Caco-2 (cell line): ENCODE measurements at places on chromosomes 16 and 17. TPM values are rescaled to one million over a fixed set of nuclear protein-coding genes. Genes with fewer than 3 reads are reported as not detected.

DNA sequence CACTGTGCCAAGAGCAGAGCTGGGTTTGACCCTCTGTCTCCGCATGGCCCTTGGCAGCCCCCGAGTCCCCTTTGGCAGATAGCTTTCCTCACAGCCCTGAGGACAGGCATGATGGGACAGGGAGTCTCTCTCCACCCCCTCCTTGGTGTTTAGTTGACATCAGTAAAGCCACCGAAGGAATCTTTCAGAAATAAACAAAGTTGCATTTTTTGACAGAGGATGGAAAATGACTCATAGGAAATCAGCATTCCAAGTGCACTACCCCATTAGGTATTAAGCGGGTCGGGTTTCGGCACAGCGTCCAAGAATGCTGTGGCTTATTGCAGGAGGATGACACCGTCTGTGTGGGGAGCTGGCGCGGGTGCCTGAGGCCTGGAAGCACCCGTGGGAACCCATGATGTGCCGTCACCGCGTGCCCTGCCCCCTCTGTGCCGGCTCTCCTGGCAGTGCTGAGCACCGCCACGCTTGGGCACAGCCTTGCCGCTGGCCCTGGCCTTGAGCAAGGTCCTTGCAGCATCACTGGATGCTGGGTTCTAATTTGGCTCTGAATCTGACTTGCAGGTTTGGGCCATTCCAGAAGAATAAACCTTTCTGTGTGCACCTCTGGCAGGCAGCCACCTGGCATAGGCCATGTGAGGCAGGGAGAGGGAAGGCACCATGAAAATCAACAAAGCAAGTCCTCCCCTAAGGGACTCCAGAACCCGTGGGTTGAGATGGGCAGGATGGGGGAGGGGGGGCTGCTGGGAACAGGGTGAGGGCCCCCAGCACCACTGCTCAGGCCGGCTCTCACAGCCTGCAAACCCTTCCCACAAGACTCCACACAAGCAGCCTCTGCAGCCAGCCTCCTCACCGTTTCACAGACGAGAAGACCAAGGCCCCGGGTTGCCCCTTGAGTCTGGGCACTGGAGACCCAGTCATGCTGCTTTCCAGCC lies 50.5 kb upstream of the ZNF469 start:
- DNase-seq: no peak

GRCh38 chr16:5895137-5895536 lies 797.5 kb upstream of the EEF2KMT start:
- DNase-seq: no peak

DNA sequence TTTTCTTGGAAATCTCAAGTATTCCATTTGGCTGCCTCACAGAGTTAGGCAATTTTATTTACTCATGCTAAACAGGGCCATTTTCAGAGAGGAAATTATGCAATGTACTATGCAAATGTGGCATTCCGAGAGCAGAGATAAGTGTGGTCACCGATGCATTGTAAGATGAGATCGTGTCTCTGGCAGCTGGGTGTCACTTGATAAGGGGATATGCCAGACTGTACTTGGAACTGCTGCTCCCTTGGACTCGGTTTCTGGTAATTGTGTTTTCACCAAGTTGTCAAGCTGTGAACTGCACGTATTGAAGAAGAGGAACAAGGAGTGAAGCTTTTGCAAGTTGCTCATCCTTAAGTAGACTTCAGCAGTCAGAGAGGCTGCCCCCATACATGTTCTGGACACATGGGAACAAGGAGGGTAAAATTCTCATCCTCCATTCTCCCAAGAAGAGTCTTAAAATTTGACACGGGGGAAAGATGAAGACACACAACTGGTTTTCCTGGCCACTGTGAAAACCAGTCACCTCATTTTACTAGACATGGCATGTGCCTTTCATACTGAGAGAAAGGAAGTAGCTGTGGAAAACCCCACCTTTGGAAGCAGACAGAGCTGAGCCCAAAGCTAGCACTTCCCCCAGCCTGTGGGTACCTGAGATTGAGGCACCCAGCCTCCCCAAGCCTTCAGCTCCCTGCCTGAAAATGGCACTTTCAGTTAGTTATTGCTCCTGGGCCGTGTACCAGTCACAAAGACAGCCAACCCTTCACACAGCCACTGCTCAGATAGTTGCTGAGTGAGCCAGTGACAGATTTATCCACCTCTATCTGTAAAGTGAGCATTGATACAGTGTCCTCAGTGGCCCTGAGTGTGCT lies 150.7 kb downstream of the SOCS1 start:
- peak; percentile 53 for DNase-seq

- no peak for DNase-seq
Measured at GRCh38 chr17:1197781-1198490, 18.2 kb upstream of the ABR start.

DNA sequence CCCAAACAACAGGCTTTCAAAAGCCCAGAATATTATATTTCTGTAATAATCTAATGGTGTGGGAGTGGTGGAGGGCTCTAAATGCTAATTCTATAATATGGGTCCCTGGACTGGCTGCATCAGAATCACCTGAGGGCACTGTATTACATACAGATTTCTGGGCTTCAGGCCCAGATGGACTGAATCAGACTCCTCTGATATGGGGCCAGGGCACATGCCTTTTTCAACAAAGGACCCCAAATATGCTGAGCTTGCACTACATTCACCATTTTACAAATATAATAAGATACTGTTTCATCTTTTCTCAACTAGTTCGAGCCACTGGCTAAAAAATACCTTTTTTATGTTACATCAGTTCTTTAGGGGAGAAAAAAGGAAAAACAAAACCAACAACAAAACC lies 309.7 kb downstream of the MAP2K6 start:
- no peak for DNase-seq

GRCh38 chr16:86718118-86718517 lies 139.8 kb downstream of the FOXL1 start:
- no peak for DNase-seq

DNA sequence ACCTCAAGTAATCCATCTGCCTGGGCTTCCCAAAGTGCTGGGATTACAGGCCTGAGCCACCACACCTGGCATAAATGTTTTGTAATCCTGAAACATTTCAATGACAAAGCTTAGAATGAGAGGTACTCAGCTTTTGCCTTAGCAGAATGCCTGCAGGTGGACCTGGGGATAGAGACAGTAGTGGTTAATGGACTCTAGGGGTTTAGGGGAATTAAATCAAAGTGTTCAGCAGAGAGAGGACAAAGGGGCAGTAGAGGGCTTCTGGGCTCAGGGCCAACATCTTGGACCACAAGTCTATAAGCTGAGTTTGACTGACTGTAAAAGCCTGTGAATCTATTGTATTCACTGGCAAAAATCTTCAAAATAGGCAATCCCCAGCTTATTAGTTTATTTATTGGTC lies 36.0 kb upstream of the MED13 start:
- DNase-seq: no peak

- DNase-seq: no peak
Measured at GRCh38 chr16:48680881-48681280, 70.9 kb upstream of the N4BP1 start.

- no peak for DNase-seq
Measured at GRCh38 chr17:15888436-15888835, 56.5 kb upstream of the ADORA2B start.

GRCh38 chr17:9021992-9022572 lies 772 bp downstream of the NTN1 start:
- DNase-seq: peak; percentile 13

DNA sequence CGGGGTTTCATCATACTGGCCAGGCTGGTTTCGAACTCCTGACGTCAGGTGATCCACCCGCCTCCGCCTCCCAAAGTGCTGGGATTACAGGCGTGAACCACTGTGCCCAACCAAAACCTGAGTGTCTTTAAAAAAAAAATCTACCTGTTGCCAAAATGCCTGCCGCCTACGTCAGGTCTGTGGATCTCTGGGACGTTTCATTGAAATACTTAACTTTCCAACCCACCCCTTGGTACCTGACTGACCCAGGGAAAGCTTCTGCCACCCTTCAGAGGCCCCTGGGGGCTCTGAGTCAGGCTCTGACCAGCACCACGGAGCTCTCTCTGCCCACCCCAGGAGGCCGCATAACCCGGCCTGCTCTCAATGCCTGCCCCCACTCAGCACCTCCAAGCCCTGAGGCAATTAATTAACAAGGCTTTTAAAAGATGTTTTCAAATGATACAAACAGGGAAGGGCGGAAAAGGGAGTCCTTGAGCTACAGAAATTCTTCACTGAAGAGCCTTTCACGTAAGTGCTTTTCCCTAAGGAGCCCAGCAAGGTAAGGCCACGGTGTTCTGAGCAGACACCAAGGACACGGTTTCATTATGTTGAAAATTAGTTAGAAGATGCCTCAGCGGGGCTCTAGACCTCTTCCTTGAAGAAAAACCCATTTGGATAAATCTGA lies 29.3 kb upstream of the GSG1L start:
- no peak for DNase-seq

GRCh38 chr17:6020376-6021010 lies 49.7 kb upstream of the WSCD1 start:
- DNase-seq: no peak

DNA sequence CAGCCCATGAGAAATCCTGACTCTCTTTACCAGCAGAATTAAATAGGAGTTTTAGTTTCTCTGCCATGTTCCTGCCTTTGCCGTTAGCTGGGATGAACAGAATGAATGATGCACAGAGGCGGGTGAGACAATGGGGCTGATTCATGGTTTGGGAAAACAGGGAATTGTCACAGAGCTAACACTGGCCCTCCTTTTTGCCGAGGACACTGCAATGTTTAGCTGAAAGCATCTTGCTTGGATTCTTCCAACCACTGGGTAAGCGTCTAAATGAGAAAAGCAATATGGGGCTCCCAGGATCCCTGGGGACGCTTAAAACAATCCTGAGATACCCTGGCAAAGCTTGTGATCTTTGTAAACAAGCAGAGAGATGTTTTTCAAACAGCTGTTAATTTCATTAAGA lies 12.8 kb upstream of the PAFAH1B1 start:
- DNase-seq: no peak

DNA sequence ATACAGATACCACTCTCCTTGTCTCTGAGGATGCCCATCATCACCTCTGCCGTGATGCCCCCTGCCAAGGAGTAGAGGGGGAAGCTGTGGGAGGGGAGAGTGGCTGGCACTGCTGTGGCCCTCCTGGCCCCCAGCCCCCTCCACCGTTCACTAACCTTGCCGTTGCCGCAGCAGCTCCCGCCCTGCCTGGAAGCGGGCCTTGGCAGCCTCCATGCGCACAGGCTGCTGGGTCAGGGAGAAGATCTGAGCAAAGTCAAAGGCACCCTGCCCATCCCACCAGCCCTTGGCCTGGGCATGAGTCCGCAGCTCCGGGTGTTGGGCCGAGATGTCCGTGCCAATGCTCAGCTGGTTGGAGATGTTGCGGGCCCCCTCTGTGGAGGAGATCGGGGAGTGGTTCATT lies 2.4 kb downstream of the SCRN2 start:
- DNase-seq: no peak

DNA sequence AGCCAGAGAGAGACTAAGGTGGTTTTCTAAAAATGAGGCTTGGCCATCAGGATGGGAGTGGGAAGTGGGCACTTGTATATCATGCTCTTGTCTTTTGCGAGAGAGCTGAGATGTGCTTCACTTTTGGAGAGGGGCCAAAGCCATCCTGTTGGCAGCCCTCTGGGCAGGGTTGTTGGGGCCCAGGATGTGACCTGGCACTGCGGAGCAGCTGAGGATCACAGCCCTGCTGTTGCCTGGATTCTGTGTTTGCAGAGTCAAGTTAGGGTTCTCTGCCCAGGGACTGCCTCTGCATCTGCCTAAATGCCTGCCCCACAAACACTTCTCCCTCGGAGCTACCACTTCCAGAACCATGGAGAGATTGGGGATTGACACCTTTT lies 71.2 kb downstream of the PLD6 start:
- no peak for DNase-seq

- DNase-seq: no peak
Measured at GRCh38 chr17:79685121-79685520, 45.6 kb upstream of the ENPP7 start.

GRCh38 chr17:11986179-11986941 lies 10.9 kb downstream of the ZNF18 start:
- no peak for DNase-seq

GRCh38 chr16:54584121-54584520 lies 297.5 kb upstream of the IRX3 start:
- peak; percentile 42 for DNase-seq

DNA sequence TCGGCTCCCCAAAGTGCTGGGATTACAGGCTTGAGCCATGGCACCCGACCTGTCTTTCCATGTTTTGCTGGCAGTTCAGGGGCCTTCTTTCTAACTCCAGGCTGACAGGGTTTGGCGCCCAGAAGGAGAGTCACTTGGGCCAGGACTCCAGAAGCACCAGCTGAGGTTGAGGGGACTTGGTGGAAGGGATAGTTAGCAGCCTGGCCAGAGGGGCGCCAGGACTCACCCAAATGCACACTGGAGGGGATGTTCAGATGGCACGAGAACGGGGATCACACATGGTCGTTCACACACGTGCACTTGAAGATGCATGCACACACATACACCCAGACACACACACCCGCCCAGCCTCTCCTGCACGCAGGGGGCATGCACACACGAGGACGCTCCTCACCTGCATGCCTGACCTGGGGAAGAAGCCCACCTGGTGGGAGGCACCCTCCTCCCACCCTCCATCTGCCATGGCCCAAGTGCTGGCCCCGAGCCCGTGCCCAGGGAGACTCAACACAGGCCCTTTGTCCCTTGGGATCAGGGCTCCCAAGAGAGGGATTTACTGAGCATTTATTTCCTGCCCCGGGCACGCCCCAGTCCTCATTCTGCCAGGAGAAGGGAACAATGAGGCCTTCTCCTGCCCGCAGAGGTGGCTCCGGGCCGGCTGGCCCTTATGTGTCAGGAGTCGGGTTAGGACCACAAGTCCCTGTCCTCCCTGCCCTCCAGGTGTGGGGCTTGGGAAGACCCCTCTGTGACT lies 2.3 kb upstream of the PRSS21 start:
- no peak for DNase-seq

DNA sequence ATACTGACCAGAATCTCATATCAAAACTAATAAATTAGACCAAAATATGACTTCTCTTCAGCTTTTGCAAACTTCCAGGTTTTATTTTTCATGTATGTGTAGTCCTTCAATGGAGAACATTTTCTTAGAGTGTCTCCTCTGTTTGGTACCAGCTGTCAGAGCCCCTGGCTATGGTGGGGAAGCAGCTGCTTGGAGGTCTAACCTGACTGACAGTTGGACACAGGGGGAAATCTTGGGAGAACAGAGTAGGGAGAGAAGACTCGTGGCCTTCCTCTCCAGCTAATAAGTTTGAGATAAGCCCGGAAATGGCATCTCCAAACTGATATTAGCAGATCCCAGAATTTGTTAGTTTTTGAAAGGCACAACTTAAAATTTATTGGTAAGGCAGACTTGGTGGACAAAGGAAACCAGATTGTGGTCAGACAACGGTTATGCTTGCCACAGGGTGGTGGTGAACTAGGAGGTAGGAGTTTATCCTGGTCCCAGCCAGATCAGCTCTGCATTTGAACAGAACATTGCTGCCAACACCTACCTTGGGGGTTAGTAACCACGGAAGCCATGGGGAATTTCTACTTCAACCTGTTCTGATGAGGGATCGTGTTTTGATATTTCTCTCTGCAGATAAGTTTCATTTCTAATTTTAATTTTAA lies 39.2 kb upstream of the IRX3 start:
- no peak for DNase-seq

The C17orf100 gene
- 3.1 and 3.4 TPM in 2 replicates for total RNA-seq

The TUBD1 gene
- total RNA-seq: 22.5 and 23.6 TPM in 2 replicates

The NLRC3 gene
- not detected in 2 replicates for total RNA-seq

The CDR2 gene
- 24.3 and 31.0 TPM in 2 replicates for total RNA-seq

The SLC6A2 gene
- not detected in 2 replicates for total RNA-seq

The KRT31 gene
- not detected in 2 replicates for total RNA-seq

The NHLRC4 gene
- total RNA-seq: not detected in 2 replicates

The ENPP7 gene
- total RNA-seq: 0.30 and 0.34 TPM in 2 replicates

The CA5A gene
- total RNA-seq: 0.74 and 1.7 TPM in 2 replicates

The NPIPB12 gene
- total RNA-seq: 53.1 and 66.2 TPM in 2 replicates

The SEPTIN1 gene
- total RNA-seq: 0.21 and 0.34 TPM in 2 replicates

The UBTF gene
- 66.0 and 74.3 TPM in 2 replicates for total RNA-seq
